Lung (tissue), 17 donors: ENCODE measurements at places on chromosomes 16 and 17.
A peak's percentile ranks its signal among the peaks of the same experiment; 100 is the strongest.

DNA sequence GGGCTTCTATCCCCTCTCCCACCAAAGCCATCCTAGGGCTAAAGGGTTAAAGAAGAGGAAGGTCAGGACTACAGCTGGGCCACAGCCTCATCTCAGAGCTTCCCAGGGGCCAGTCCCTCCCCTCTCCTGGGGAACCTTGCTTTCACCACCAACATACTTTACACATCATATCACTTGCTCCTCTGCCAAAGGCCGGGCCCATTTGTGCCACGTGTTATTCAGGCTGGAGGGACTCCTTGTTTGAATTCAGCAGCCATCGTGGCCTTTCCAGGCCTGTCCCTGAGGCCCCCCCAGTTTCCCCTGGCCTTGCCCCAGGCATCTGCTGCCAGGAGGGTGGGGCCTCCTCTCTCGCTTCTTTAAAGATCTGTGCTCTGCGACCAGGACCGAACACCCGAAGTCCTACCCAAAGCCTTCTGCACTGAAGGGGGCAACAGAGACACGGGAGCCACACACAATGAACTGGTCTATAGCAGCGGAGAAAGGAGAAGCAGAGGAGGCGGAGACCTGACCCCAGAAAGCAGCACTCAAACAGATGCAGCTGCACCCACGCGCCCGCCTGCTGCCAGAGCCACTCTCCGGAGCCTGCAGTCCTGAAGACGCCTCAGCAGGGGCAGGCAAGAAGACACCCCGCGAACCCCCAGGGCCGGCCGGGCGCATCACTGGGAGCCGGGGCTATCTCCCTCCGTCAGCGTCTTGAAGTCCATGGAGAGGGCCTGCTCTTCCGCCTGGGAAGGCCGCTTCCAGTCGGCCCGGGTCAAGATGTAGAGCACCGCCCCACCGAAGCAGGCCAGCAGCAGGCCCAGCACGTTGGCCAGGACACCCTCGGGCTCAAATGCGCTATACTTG, 12.1 kb downstream of the CYB561 start:
- no peak for DNase-seq

GRCh38 chr17:57925361-57925990, 29.7 kb downstream of the CUEDC1 start:
- no peak for DNase-seq

- no peak for DNase-seq
These were observed 5.6 kb downstream of the TP53I13 start for GRCh38 chr17:29573871-29574731.

DNA sequence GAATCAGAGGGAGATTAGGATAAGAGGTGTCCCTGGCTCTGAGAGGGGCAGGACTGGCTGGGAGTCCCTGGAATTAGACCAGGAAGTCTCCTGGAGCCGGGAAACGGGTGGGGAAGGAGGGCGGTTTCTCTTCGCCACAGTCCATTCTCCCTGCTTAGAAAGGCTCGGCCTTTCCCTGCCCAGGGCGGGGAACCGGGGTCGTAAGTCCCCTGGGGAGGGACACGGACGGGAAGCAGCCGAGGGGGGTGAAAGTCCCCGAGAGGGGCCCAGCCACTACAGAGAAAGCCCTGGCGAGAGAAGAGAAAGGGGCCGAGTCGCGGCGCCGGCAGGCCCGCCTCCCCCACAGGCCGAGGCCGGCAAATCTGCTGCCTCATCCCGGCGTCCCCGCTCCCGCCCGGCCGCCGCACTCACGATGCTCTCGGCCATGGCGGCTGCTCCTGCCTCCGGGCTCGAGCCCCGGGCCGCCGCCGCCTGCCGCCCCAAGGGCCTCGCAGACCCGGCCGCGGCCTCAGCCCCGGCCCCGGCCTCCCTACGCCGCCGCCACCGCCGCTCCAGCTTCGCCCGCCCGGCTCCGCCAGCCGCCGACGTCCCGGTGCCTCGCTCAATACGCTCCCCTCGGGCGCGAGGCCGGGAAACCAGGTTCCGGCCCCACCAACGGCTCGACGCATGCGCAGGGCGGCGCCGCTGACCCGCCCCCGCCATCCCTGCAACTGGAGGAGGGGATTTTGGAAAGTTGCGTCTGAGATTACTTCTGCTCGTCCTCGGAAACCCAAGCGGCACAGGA, at the start of the genes NPLOC4 and TSPAN10:
TSS of gene NPLOC4 (minus strand) at position 608 of the 784 bp plus-strand sequence. CDS start at position 426, 182 bp downstream.
TSS of gene TSPAN10 (plus strand) at position 692 of the 784 bp plus-strand sequence. CDS start 5,217 bp downstream, outside the sequence.
- peak; percentile 93 for DNase-seq

- peak; percentile 45 for DNase-seq
These were observed 12.6 kb upstream of the RPL38 start for GRCh38 chr17:74190807-74191406.
